ENCODE measurements at places on chromosomes 6 and 20.

DNA sequence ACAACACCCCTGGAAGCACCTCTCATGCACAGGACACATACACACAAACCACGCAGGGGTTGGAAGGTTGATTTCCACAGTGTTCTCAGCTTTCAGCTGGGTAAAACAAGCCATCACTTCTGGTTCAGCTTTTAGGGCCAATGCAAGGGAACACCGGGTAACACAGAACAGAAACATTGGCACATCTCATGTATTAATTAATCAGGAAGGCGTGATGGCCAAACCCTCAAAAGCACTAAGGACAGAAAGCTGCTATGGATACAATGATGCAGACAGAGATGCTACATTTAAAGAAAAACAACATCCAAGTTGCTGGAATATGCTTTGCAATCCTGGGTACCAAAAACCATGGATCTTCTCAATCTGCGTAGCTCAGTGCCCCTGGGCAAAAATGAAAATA is 104.3 kb upstream of the BEND6 start:
- H3K27me3 ChIP-seq: no peaks in the 10 kb centered on the region
- DNase-seq: peak; percentile 50
- H3K4me1 ChIP-seq: peaks cover 12% of the 10 kb centered on the region
- peak overlapping the region; percentile 64 for H3K4me3 ChIP-seq
- H3K27ac ChIP-seq: peak overlapping the region; percentile 78

GRCh38 chr6:106194949-106195921 is 109.1 kb downstream of the PRDM1 start:
- H3K4me3 ChIP-seq: no peak overlapping the region
- H3K27me3 ChIP-seq: no peaks in the 10 kb centered on the region
- H3K4me1 ChIP-seq: no peaks in the 10 kb centered on the region
- no peak overlapping the region for H3K27ac ChIP-seq

DNA sequence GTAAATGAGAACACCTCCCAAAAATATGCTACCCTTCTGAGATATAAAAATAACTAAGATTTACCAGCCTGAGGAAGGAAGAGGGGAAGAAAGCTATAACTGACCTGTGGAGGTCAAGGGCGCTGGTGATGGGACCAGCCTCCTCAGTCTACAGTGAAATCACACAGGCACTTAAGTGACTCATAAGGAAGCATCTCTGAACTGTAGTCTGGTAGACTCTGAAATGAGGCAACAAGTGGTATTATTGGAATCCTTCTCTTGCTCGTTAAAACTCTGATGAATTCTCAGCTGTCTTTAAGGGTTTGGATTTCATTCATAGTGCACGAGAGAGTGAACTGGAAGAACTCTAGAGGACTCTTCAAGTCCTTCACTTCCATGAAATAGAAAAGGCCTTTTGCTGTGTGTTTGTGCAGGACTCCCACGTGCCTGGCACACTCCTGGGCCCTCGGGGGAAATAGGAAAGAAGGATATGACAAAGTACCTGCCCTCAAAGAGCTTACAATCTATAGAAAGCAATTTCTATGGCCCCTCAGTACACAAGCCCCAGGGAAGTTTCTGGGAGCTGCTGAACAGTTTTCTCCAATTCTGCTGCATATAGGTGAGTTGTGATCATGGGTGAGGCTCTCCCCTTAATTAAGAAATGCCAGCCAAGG is 231.8 kb upstream of the RREB1 start:
- no peaks in the 10 kb centered on the region for H3K27me3 ChIP-seq
- no peaks in the 10 kb centered on the region for H3K4me1 ChIP-seq
- H3K4me3 ChIP-seq: no peak overlapping the region
- no peaks in the 10 kb centered on the region for H3K36me3 ChIP-seq

- H3K4me3 ChIP-seq: no peak overlapping the region
- DNase-seq: no peak
- H3K4me1 ChIP-seq: no peaks in the 10 kb centered on the region
- H3K36me3 ChIP-seq: no peaks in the 10 kb centered on the region
These were observed 1365.9 kb downstream of the GRIK2 start for GRCh38 chr6:102759415-102759814.

DNA sequence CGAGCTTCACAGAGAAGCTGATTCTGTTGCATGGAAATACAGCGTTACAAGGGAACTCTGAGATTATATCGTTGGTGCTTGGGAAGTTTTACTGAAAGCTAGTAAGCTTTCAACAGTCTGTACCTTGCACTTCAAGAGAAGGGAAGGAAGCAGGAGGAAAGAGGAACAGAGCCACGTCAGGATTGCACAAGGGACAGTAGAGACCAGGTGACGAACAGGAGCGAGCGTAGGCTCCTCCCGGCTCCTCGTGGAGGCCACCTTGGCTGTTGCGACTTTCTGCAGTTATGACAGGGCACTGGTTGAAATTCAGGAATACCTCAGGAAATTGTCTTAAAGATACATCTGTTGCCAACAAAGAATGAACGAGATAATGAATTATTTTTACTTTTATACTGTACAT is 18.8 kb downstream of the RTF2 start:
- no peak for DNase-seq
- H3K4me3 ChIP-seq: no peak overlapping the region
- no peaks in the 10 kb centered on the region for H3K27me3 ChIP-seq
- H3K36me3 ChIP-seq: peaks cover 50% of the 10 kb centered on the region
- no peak overlapping the region for H3K27ac ChIP-seq

DNA sequence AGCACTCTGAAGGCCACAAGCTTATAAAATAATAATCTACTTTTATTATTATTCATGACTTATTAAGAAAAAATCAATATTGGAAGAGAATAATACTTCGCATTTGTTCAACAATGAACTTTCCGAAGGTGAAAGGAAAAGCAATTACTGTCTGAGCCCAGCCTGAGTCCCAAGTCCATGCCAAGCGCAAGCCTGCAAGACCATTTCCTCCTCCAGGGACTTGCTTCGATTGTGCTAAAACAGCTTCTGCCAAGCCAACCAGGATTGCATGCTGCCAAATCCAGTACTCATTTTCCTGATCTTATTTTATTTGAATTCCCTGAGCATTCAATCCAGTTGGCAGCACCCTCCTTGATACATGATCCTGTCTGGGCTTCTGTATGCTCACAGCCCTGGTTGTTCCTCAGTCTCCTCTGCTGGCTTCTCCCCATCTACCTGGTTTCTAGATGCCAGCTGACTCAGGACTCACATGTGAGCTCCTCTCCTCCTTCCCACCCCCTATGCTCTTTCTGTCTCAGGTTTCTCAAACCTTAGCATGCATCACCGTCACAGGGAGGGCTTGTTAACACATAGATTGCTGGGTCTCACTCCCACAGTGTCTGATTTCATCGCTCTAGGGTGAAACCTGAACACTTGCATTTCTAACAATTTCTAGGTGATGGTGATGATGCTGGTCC is 55.9 kb upstream of the PSMF1 start:
- no peaks in the 10 kb centered on the region for H3K27me3 ChIP-seq
- no peak for DNase-seq
- no peaks in the 10 kb centered on the region for H3K4me1 ChIP-seq
- no peak overlapping the region for H3K27ac ChIP-seq

DNA sequence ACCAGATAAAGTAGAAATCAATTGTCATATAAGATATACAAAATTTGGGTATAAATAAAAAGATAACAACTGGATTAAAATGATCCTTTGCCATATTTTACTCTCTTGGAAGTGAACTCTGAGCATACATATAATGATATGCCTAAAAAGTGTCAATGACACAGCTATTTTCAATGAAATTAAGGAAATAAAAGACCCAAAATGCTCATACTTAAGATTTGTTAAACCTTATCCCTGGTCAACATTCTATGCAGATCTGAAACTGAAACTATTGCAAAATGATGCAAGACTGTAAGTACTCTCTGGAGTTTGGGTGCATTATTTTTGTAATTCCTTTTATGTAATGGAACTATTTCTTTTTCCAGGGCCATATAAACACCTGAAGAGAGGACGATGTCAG is 119.0 kb upstream of the SGK1 start:
- H3K27me3 ChIP-seq: no peaks in the 10 kb centered on the region
- no peak overlapping the region for H3K27ac ChIP-seq
- H3K4me3 ChIP-seq: no peak overlapping the region
- no peak for DNase-seq
- H3K36me3 ChIP-seq: no peaks in the 10 kb centered on the region

DNA sequence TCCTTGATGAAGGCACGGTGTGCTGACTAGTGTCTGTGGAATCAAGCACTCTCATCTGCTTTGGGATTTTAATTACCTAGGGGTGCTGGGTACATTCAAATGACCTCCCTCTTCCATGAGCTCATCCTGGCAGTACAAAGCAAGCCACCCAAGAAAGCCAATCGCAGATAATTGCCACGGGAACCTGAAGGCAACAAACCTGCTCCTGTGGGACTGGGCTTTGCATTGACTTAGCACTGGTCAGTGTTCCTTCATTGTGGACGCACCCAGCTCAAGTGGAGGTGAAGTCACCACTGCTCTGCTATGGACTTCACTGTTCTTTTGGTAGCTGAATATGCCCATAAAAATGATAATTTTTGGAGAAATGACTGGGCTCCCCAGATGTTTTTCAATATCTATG is 261.6 kb upstream of the FERMT1 start:
- H3K36me3 ChIP-seq: no peaks in the 10 kb centered on the region
- H3K27me3 ChIP-seq: no peaks in the 10 kb centered on the region
- H3K27ac ChIP-seq: no peak overlapping the region
- H3K4me1 ChIP-seq: no peaks in the 10 kb centered on the region

- peaks cover 44% of the 10 kb centered on the region for H3K4me1 ChIP-seq
- H3K27ac ChIP-seq: no peak overlapping the region
- H3K27me3 ChIP-seq: no peaks in the 10 kb centered on the region
- H3K36me3 ChIP-seq: no peaks in the 10 kb centered on the region
These were observed 20.6 kb upstream of the SIRPA start for GRCh38 chr20:1874450-1875182.

All from spinal cord (tissue), 10 donors.